ENCODE measurements at places on chromosomes 5 and 9. TPM values are rescaled to one million over a fixed set of nuclear protein-coding genes. Genes with fewer than 3 reads are reported as not detected.
A peak's percentile ranks its signal among the peaks of the same experiment; 100 is the strongest.

- no peak within 1 kb of the TSS for H3K27ac ChIP-seq
- no peak for DNase-seq
- no peaks in the 10 kb centered on the region for H3K36me3 ChIP-seq
- H3K4me1 ChIP-seq = no peaks in the 10 kb centered on the region
- H3K4me3 ChIP-seq = no peak within 1 kb of the TSS
Observed at GRCh38 chr9:111038331-111039230, at the start of gene LPAR1. LPAR1 (minus strand) TSS chr9:111038470; CDS start chr9:110972117, 66,353 bp downstream.

The C1QTNF2 gene
- not detected for total RNA-seq

DNA sequence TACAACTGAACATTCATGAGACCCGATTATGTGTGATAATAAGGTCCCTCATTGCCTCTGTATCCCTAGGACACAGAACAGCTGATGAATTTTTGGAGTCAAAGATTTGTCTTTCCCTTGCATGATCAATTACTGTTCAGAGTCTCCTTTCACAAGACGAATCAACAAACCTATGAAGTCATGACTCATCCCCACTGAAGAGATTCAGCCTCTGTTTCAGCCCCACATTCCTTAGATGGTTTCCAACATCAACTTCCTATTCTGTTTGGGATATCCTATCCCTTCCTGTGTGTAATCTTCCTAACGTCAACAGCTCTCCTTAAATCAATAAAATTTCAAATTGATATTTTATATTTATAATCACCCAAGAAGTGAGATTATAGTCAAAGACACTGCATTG is 199.0 kb downstream of the DNAH5 start:
- H3K36me3 ChIP-seq = no peaks in the 10 kb centered on the region
- no peak for DNase-seq
- H3K4me3 ChIP-seq = no peak overlapping the region
- no peak overlapping the region for H3K27ac ChIP-seq
- H3K4me1 ChIP-seq = no peaks in the 10 kb centered on the region

DNA sequence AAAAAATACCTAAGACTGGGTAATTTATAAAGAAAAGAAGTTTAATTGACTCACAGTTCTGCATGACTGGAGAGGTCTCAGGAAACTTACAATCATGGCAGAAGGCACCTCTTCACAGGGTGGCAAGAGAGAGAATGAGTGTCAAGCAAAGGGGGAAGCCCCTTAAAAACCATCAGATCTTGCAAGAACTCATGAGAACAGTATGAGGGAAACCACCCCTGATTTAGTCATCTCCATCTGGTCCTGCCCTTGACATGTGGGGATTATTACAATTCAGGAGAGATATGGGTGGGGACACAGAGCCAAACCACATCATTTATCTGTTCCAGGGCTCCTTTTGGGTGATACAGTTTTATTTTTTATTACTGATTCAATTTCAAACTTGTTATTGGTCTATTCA is 23.2 kb upstream of the ADAMTS16 start:
- no peak overlapping the region for H3K27ac ChIP-seq
- no peak for DNase-seq
- no peaks in the 10 kb centered on the region for H3K27me3 ChIP-seq
- H3K36me3 ChIP-seq = no peaks in the 10 kb centered on the region

DNA sequence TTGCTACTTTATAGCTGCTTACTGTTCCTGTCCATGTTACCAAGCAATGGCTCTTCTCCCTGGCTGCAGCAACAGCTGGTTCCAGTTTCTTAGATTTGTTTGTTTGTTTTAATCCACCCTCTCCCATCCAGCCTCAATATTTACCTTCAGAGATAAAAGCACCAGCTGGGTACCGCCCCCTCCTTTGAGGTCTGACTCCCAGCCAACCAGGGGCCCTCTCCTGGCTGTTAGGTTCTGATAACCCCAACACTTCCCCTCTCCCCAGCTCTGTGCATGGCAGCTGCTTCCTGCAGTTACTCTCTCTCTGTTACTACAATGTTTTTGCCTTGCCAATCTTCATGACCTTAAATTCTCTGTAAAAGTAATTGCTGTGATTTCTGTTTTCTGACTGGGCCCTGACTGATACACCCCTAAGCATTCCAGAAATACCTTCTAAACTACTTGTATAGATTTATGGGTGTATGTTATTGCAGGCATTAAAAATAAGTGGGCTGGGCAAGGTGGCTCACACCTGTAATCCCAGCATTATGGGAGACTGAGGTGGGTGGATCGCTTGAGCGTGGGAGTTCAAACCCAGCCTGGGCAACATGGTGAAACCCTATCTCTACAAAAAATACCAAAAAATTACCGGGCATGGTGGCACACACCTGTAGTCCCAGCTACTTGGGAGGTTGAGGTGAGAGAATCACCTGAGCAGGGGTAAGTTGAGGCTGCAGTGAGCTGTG is 2.6 kb upstream of the GCNT1 start:
- peak; percentile 51 for DNase-seq
- H3K4me3 ChIP-seq = no peak overlapping the region
- no peaks in the 10 kb centered on the region for H3K27me3 ChIP-seq
- peaks cover 11% of the 10 kb centered on the region for H3K4me1 ChIP-seq

- H3K27me3 ChIP-seq = no peaks in the 10 kb centered on the region
- no peak for DNase-seq
- no peak overlapping the region for H3K4me3 ChIP-seq
- no peaks in the 10 kb centered on the region for H3K4me1 ChIP-seq
- no peak overlapping the region for H3K27ac ChIP-seq
- H3K36me3 ChIP-seq = no peaks in the 10 kb centered on the region
Observed at GRCh38 chr5:125115195-125115525, 368.7 kb upstream of the ZNF608 start.

All from naive thymus-derived CD4-positive, alpha-beta T cell (primary cell).